Tongue (tissue), 3 donors: ENCODE measurements at places on chromosomes 2 and 18. TPM values are rescaled to one million over a fixed set of nuclear protein-coding genes. Genes with fewer than 3 reads are reported as not detected.

The ZNF892 gene
- total RNA-seq, result 11.7 TPM

The MAP4K4 gene
- total RNA-seq, result 111 TPM

The C2orf72 gene
- total RNA-seq, result 3.5 TPM

The TRIB2 gene
- 44.8 TPM for total RNA-seq

The ATL2 gene
- total RNA-seq, result 183 TPM

The TUBA3D gene
- not detected for total RNA-seq

The CSRNP3 gene
- total RNA-seq, result 20.6 TPM
